G401 (cell line): ENCODE measurements at places on chromosomes 4 and X. TPM values are rescaled to one million over a fixed set of nuclear protein-coding genes. Genes with fewer than 3 reads are reported as not detected.

- DNase-seq = peak; percentile 53
Measured at GRCh38 chrX:71184803-71185495, 38.1 kb upstream of the GJB1 start.

DNA sequence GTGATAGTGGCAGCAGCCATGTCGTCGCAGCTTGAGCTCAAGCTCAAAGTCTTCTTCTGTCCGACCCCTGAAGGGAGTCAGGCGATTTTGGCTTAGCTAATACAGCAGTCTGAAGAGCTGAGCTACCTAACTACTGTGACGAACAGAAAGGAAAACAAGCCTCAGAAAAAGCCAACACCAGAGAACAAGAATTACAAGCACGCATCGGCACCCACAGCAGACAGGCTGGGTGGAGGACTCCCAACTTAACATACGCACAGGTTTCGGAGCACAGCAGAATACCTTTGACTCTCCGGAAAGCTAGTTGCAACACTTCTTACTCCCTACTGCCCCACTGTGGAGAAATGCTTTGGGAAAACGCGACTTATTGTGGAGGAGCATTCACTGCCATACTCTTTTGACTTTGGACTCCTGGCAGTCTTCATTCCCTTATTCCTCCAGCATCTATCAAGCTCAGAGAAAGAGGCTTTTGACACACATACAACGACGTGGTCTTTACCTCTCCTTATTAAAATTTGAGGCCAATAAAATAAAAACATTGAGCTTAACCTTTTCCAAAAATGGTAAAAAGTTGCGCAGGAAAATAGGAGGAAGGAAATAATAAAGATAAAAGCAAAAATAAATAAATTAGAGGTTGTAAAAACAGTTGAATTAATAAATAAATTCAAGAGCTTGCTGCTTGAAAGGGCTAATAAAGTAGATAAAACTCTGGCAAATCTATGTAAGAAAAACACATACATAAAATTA lies 41.3 kb upstream of the GPC3 start:
- DNase-seq = peak; percentile 47

DNA sequence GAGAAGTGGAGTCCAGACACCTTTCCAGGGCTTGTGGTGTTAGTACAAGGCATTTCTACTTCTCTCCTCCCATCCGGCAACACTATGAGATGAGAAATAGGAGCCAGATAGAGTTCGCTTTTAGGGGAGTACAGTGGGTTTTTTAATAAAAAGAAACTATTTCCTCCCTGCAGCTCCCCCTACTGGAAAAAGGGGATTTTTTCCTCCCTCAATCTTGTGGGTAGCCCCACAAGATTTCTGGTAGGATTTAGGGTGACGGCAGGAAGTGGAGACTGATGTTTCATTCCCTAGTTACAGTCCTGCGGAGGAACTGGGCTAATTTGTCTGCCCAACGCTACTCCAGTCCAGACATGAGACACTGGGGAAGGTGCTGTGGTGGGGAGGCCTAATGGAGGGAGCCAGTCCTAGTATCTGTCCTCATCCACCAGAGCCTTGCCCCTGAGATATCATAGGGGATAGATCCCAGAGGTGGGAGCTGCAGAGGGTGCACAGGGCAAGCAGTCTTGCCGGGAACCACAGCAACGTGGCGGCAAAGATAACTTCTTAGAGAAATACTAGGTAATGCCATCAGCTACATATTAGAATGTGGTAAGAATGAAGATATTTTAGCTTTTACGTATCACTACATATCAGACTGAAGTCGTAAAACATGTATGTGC lies 45.5 kb upstream of the PRKG2 start:
- DNase-seq = no peak

- DNase-seq = no peak
Measured at GRCh38 chr4:97411356-97411755, 731.9 kb downstream of the STPG2 start.

DNA sequence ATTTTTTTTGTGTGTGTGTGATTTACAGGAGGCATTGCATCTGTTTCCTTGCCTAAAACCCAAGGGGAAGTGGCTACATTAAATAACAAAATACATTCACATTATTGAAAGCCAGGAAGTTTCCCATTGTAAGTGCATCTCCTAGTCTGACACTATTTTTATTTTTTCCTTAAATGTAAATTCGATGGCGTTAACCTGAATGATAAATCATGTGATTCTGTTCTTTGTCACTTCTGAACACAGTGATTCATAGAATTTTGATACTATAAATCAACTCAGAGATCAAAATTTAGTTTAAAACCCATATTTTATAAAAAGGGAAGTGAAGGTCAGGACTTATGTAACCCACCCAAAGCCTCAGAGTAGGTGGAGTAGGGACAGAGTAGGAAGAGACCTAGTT lies 258.1 kb downstream of the GABRG1 start:
- DNase-seq = no peak

DNA sequence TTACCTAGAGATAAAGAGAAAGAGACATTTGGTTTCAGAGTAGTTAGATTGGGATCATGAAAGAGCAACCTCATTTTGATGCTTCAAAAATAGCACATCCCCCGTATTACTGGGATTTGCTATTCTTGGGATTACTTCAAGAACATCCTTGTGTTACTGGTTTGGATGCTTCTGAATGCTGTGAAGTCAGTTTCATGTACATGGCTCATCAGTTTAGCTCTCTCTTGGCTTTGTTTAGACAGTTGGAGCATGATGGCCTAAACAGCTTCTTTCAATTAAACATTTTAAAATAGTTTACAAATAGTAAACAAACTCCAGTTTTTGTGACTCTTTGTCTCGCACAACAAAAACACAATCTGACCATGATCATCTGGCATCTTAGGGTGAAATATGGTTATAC lies 23.9 kb downstream of the HTT start:
- no peak for DNase-seq

GRCh38 chr4:95165926-95166524 lies 382.7 kb downstream of the UNC5C start:
- peak; percentile 80 for DNase-seq

GRCh38 chr4:76723373-76723772 lies 174.6 kb downstream of the SOWAHB start:
- DNase-seq = no peak

- no peak for DNase-seq
Measured at GRCh38 chr4:80101071-80101791, 28.2 kb upstream of the ANTXR2 start.

GRCh38 chr4:53378171-53378482 lies 686 bp downstream of the FIP1L1 start:
- DNase-seq = no peak

DNA sequence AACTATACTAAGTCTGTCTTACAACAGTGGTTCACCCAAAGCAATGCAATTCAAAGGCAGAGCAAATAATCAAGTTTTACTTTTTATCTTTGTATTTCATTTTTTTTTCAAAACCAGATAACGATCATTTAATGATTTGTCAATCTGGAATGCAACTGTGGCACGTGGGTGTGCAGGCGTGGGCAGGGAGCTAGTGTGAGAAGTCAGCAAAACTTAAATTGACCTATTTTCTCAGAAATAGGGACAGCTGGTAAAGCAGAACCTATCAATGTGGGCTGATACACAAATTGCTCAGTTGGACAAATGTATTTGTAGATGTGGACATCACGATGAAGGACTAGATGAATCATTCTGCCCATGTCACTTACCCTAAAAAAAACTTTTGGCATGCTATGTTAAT lies 105.6 kb downstream of the CBLL2 start:
- no peak for DNase-seq

DNA sequence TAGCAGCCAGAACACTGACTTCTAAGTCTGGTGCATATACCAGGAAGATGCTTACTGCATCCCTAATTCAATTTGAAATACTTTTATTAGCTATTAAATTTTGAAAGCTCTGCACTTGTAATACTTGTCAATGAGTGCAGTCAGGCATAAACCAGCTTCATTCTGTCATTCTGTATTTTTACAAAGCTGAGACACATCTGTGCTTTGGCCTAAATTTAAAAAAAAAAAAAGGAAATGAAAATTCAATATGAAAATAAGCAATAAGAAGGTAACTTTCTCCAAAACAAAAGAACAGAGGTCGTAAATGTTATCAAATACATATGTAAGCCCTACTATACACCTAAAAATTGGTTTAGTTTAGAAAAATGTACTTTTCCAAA lies 7.0 kb downstream of the SMIM14 start:
- no peak for DNase-seq

Gene TBC1D9
- 4.7 and 9.4 TPM in 2 replicates for total RNA-seq

Gene TMPRSS11A
- not detected in 2 replicates for total RNA-seq

Gene RAI2
- total RNA-seq = not detected in 2 replicates

Gene SH3RF1
- total RNA-seq = not detected in 2 replicates

Gene NAP1L3
- not detected in 2 replicates for total RNA-seq

Gene CFAP97
- total RNA-seq = 11.8 and 25.8 TPM in 2 replicates

Gene FATE1
- not detected in 2 replicates for total RNA-seq

Gene LRBA
- total RNA-seq = 35.9 and 71.7 TPM in 2 replicates

Gene BTK
- not detected in 2 replicates for total RNA-seq
